ENCODE measurements at places on chromosomes 2 and 18.

GRCh38 chr18:32598144-32598543 lies 127.5 kb upstream of the GAREM1 start:
- DNase-seq, result no peak

- peak; percentile 17 for DNase-seq
Measured at GRCh38 chr2:60675301-60675700, 80.8 kb upstream of the PAPOLG start.

DNA sequence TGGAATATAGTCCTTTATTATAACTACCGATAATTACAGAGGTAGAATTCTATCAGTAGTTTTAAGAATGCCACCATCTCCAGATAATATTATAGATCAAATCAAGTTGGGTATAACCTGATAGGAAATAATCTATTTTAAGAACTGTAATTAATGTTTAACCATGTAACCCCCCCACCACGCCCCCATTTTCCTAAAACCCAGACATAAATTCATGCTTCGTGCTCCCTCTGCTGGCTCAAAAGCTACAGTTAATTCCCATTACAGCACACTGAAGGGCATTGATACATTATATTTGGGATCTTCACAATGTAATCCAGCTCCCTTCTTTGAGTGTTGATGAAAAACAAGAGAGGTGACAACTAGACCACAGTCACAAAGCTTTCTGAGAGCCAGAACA lies 228.0 kb upstream of the SMAD7 start:
- DNase-seq, result peak; percentile 44

DNA sequence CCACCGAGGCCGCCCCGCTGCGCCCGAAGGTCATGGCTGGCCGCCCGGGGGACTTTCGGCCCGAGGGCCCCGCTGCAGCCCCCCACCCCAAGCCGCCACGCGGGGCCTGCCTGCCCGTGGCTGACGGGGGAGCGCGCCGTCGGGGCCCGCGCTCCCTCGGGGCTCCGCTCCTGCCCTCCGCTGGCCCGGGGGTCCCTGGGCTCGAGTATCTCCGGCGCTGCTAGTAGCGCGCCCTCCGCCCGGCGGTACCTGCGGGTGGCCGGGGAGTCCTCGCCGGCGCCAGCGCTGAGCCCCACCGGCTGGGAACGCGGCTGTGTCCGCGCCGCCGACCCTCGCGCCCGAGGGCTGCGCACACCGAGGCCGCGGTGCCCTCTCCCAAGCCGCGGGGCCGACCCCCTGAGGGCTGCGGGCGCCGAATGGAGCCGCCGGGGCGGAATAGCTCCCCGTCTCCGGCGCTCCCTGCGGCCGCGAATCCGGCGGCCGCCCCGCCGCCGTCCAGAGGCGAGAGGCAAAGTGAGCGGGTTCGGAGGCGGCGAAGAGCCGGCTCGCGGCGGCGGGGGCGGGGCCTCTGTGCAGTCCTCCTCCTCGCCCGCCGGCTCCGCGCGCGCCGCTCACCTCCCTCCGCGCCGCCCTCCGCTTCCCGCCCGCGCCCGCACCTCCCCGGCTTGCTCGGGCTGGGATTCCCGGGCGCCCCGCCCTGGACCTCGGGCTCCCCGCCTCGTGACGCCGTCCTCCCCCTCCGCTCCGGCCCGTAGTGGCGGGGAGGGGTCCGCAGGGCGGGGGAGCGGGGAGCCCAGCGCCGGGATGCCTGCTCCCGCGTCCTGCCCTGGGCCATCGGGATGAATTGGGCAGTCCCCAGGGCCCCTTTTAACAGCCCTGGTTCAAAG lies at the start of gene KCNG3:
TSS of gene KCNG3 (minus strand) at position 515 of the 887 bp plus-strand sequence. CDS start at position 34, 481 bp downstream.
- peak; percentile 84 for DNase-seq

DNA sequence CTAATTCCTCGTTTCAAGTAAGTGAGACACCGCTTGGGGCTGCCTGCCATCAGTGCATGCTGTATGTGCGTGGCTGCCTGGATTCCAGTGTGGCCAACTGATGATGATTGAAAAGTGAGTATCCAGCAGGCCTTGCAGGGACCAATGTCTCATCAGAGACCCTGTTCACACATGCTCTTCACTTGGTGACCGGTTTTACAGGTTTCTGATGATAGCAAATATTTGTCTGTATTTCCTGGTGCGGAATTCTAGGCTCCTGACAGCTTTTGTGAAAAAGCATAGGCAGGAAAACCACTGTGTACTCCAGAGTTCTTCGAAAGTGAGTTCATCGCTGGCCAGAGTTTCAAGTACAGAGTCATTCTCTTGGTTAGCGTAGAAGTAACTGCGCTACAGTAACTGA lies 13.8 kb upstream of the YWHAQ start:
- peak; percentile 29 for DNase-seq

DNA sequence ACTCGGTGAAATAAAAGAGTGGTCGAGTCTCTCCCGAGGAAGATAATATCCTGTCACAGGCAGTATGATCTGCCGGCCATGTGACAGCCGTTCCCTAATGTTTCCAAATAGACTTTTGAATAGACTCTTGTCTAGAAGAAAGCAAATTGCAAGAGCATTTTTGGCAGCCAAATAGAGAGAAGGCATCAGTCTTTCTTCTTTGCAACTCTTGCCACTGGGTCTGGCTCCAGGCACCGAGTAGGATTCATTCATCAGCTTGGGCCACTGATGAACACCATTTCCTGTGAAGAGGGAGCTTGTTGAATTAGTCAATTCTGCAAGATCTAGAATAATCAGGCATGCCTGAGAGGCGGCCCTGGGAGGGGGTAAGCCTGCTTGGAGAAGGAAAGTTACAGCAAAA lies 165.6 kb downstream of the KLHL29 start:
- no peak for DNase-seq

GRCh38 chr2:211751848-211752247 lies 786.8 kb downstream of the ERBB4 start:
- no peak for DNase-seq

DNA sequence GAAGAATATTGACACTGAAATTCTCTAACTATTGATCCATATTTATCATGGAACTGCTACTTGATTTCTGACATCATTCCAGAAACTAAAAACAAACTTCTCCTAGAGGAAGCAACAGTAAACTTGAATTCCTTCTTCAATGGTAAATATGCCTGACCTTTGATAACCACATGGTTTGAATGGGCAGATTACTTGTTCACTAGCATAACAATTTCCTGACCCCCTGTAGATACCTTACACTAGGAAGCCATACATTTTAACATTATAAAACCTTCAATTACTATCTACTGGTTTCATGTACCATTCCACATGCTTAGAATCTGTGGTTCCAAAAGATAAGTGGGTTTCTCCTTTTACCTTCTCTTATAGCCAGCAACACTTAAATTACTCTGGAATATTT lies 36.5 kb upstream of the DSG1 start:
- DNase-seq, result no peak

DNA sequence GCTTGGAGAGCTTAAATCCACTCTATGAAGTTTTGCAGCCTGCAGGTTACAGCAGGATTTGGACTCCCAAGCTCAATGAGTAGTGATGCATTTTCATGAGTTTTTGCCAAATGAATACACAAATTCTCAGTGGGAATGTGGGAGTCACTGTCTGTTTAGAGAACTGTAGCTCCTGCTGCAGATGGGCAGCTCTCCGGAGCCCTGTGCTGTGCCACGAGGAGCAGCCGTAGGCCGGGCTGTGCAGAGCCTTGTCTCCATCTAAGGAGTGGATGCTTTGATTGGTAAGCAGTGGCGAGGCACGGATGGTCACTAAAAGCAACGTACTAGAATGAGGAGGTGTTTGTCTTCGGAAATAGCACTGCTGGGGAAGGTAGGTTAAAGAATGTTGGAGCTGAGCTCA lies 96.0 kb upstream of the NFATC1 start:
- DNase-seq, result no peak

- no peak for DNase-seq
Measured at GRCh38 chr2:69073928-69074570, 61.1 kb downstream of the ANTXR1 start.

GRCh38 chr2:15273452-15273851 lies 287.7 kb downstream of the NBAS start:
- no peak for DNase-seq

DNA sequence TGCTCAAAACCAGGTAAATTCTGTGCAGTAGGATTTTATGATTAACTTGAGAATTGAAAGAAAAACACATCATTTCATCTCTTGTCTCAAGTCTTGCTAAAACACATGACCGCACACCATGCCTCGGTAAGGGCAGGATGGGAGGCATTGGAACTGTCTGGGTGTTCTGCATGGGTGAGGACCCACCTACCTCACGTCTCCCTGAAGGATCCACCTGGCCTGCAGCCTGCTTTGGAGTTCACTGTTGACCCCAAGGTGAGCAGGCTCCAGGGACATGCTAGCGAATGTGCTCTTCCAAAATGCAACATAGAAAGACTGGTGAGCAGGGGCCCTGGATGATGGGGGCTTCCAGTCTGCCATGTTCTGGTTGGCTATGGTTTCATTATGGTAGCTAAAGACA lies 131.5 kb downstream of the NCK2 start:
- no peak for DNase-seq

DNA sequence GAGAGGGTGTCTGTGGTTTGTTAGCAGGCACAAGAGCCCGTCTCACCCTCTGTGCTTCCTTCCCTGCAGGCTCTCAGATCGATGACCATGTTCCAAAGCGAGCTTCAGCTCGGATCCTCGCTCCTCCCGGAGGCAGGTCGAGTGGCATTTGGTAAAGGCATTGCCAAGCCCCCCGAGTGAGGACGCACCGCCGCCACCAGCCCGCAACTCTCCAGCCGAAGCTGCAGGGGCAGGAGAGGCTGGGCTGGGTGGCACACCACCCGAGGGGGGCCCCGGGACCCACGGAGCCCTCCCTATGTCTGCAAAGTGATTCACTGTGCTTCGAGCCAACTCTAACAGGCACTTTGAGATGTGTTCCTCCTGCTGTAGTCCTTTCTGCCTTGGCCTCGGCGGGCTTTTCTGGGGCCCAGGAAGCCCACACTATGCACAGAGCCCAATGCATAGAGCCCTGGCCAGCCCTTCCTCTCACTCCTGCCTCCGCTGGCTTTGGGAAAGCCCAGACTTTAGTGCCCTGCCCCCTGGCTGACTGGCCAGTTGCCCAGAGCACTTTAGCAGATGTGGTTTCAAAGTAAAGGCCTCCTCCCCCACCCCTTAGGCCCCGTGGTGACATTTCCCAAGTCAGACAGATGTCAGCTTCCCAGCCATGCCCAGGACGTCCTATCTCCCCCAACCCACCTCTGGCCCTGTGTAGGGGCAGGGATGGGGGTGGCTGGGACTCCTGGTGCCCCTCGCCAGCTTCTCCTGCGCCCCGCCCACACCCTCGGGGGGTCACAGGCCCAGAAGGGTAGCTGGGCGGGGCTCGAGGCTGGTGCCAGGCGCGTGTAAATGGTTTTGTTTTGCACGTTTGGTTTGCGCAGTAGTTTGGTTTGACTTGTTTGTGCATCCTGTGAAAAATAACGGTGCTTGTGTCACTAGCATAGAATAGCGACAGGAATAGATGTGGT lies 23.3 kb upstream of the MAPRE3 start:
- no peak for DNase-seq

- no peak for DNase-seq
Measured at GRCh38 chr2:137405496-137405895, 558.8 kb upstream of the HNMT start.

GRCh38 chr2:167924556-167924955 lies 322.8 kb downstream of the STK39 start:
- DNase-seq, result no peak

DNA sequence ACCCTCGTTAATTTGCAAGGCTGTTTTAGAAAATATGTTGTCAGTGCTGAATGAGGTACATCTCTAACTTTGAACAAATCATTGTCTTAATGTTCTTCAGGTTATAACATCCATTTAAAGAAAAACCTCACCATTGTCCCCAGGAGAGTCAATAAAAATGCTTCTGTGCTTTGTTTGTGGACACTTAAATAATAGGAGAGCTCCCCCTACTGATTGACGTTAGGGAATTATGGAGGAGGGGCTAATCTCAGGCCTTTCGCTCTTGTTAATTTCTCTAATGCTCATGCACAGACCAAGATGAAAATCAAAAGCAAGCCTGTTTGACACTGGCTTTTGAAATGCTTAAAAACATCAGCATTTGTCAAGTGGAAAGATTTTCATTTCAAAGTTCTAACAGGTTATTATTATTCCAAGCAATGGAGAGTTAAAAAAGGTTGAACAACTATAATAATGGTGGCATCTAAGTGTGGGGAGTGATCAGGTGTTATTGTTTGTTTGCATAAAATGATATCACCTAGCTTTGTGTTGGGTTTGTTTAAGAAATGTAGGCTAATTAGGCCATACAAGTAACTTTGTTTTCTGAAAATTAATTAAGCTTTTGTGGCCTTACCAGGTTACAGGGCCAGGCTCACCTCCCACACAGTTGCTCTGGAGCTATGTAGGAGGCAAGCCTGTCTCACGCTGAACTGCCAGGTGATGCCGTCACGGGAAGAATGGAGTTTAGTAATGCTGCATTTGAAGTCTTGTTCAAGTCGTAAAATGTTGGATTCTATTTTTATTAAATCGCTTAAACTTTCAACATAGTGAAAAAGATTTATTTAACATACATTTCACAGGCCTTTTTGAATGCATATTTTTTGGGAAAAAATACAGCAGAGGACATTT lies 51.7 kb upstream of the SMIM21 start:
- peak; percentile 84 for DNase-seq

DNA sequence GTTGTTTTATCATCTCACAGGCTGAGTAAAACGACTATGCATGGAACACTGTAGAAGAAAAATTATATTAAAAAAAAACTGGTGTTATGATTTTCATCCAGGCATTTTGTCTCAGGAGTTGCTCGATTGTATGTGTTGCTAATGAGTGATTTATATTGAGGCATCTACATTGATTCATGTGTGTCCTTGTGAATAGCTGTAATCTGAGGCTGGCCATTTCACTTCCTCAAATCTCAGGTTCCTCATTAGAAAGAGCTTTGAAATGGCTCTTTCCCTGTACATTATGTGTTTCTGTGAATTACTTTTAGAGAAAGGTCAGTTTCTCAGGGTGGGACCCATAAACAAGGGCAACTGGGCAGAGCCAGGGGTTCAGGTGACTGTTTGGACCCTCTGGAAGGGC lies 2.3 kb downstream of the IL18R1 start:
- DNase-seq, result no peak

DNA sequence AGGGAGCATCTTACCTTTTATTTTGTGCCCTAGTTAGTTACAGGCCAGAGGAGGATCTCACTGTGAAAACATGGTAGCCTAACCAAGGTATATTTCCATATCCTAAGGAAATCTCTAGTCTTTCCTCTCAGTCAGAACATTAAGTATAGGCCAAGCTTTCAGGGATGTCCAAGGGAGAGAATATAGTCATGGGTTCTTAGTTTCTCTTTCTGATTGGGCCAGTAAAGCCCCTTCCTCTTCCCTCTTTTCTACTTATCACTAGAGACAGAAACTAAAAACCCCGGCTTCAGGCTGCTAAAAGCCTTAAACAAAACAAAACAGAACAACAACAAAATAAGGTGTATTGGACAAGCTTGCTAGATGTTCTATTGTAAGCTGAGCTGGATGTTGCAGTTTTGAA lies 44.3 kb upstream of the TNFRSF11A start:
- no peak for DNase-seq

GRCh38 chr2:158325031-158325781 lies 131.3 kb downstream of the CCDC148 start:
- DNase-seq, result no peak

- no peak for DNase-seq
Measured at GRCh38 chr2:176826984-176827668, 385.5 kb upstream of the HNRNPA3 start.

All from eye (tissue), 1 donor.